Osteocyte (in vitro differentiated cells): ENCODE measurements at places on chromosomes 3 and 15. TPM values are rescaled to one million over a fixed set of nuclear protein-coding genes. Genes with fewer than 3 reads are reported as not detected.

DNA sequence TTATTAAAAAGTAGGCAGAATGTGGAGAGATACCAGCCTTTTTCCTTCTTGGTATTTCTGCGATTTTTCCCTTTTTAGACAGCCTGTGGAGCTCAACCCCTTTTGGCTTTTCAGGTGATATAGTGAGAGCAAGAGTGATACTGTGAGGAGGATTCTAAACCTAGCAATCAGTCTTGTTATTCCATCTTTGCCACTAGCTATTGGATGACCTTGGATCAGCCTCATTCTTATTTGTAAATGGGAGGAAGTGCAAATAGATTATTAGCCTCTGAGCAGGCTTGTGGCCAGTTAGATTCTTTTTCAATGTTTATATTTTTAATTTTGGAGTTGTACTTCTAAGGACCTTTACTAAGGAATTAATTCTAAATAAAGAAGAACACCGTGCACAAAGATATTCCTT, 34.0 kb downstream of the IQGAP1 start:
- peaks cover 7% of the 10 kb centered on the region for H3K36me3 ChIP-seq
- H3K4me1 ChIP-seq: peaks cover 69% of the 10 kb centered on the region
- peak overlapping the region; percentile 90 for H3K27ac ChIP-seq

DNA sequence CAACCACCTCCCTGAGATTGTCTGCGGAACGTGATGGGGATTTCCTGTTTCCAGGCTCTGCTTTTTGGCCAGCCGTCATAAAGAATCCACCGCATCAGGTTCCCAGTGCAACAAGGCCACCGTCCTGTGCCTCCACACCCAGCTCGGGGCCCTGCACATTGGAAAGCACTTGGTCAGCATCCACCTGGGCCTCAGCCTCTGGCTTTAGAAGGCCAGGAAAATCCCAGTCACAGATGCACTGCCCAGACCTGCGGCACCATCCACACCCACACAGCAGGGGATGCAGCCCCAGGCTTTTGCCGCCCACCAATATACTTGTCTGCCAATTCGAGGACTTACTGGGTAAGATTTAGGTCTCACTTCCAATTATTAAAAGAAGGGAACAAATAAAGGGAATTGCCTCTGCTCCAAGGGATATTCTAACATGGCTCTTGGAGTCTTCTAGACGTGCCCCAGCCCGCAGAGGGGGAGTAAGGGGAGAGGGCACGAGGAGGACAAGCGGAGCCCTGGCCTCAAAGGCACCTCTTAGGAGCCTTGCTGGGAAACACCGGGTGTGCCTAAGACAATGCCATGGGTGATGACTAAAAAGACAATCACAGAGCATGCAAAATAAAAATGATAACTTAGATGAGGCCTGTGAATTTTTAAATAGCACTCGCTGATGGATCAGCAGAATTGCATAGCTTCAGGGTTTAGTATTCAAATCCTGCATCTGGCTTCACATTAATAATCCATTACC, 169.2 kb downstream of the FOXP1 start:
- no peak for DNase-seq
- H3K27ac ChIP-seq: peak overlapping the region; percentile 52
- no peak overlapping the region for H3K4me3 ChIP-seq
- no peaks in the 10 kb centered on the region for H3K27me3 ChIP-seq

DNA sequence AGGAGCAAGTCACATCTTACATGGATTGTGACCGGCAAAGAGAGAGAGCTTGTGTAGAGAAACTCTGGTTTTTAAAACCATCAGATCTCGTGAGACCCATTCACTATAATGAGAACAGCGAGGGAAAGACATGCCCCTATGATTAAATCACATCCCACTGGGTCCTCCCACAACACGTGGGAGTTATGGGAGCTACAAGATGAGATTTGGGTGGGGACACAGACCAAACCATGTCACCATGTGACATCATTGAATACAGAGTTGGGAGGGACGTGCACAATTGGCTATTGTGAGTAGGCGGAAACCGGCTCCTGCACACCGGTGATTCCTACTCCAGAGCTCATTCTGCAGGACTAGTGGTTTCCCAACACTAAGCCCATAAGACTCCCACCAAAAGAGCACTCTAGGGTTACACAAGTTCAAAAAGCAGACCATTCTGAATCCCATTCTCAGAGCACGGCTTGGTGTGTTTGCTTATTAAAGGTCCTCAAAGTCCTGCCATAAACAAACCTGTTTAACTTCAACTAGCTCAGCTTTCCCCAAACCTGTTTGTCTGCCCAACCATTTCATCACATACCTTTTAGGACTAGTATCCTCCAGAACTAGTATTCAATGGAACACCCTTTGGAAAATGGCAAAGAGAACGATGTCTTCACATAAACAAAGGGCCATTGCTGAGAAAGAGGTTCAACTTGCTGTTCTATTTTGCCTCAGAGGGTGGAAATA, 167.6 kb downstream of the TLE3 start:
- H3K27ac ChIP-seq: no peak overlapping the region
- no peak overlapping the region for H3K4me3 ChIP-seq
- peaks cover 31% of the 10 kb centered on the region for H3K27me3 ChIP-seq
- H3K36me3 ChIP-seq: no peaks in the 10 kb centered on the region
- no peaks in the 10 kb centered on the region for H3K4me1 ChIP-seq

DNA sequence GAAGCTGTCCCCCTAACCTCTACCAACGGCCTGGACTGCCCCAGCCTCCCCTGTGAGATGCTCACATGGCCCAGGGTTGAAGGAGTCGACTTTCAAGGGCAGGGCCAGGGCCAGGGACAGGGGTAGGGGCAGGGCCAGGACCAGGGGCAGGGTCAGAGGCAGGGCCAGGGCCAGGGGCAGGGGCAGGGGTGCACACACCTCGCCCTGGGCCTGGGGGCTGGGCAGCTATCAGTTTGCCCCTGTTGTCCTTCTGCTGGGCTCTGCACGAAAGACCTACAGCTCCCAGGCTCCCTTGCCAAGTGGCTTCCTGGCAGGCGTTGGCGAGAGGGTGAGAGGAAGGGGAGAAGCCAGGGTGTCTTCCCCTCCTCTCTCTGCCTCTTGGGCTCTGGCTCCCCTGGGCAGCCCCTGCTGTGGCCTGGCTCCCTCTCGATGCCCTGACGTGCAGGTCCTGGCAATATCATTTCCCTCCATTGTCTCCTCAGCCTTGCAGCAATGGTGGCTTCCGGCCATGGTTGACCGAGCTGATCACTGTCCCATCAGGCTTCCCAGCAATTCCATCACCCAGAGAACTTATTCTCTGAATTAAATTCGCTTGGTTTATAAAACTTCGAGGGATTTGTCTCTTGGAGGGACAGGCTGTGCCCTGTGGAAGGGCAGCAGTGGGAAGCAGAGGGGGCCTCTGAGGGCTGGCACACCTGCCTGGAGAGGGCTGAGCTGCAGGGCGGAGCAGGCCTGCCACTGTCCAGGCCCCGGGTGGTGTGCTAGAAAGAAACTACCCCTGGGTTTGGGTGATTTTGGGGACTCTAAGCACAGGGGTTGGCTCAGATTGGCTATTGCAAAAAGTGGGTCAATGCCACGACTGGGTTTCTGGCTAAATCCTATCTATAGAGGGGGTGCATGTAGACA, 13.9 kb downstream of the PRR23E start:
- DNase-seq: peak; percentile 77
- H3K27me3 ChIP-seq: peaks cover 19% of the 10 kb centered on the region
- H3K27ac ChIP-seq: no peak overlapping the region
- H3K4me1 ChIP-seq: no peaks in the 10 kb centered on the region
- H3K36me3 ChIP-seq: no peaks in the 10 kb centered on the region

- peak within 1 kb of the TSS; percentile 77 for H3K27ac ChIP-seq
- no peaks in the 10 kb centered on the region for H3K27me3 ChIP-seq
- H3K4me3 ChIP-seq: peak within 1 kb of the TSS; percentile 92
- peak; percentile 94 for DNase-seq
Measured at GRCh38 chr15:78811124-78811824, at the start of gene ADAMTS7. Gene ADAMTS7 (minus strand): TSS chr15:78811464. CDS start chr15:78811220, 244 bp downstream.

DNA sequence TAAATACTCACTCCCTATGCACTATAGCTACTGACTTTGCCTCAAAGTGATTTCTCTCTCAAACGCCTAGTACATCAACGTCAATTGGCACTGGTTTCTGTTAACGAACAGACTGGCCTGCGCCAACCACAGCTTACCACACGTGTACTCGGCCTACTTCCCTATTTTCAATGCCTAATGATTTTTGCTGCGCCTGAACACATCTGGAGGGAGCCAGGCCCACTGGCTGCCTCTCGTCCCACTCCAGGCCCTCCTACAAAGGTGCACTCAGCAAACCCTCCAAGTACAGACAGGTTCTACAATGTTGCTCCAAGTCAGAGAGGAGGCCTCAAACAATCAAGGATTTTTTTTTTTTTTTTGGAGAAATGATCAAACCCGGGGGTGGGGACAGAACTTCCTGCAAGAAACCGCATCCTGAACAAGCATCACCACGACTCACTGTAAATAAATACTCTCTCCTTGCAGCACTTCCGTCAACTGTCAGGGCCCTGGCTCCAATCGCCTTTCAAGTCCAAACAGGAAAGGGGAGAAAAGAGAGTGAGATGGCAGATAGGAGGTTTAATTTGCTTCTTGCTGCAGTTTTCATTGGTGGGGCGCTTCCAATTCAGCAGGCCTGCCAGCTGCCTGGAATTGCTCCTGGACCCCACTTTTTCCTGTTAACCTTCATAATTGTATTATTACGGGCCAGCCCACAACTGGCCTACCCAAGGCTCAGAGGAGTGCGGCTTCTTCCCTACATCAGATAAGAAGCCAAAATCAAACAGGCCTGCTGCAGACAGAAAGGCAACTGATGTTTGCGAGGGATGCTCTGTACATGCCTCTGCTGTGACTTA, 139.3 kb downstream of the FOXP1 start:
- H3K36me3 ChIP-seq: peaks cover 7% of the 10 kb centered on the region
- peaks cover 58% of the 10 kb centered on the region for H3K4me1 ChIP-seq
- no peaks in the 10 kb centered on the region for H3K27me3 ChIP-seq
- no peak for DNase-seq

DNA sequence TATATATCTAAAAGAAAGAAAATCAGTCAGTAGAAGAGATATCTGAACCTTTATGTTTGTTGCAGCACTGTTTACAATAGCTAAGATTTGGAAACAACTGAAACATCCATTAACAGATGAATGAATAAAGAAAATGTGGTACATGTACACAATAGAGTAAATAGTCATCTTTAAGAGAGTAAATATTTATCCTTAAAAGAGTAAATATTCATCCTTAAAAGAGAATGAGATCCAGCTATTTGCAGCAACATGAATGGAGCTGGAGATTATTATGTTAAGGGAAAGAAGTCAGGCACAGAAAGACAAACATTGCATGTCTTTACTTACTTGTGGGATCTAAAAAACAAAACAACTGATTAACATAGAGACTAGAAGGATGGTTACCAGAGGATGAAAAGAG, 197.0 kb upstream of the CBLB start:
- peaks cover 5% of the 10 kb centered on the region for H3K36me3 ChIP-seq
- no peak for DNase-seq
- no peak overlapping the region for H3K27ac ChIP-seq
- H3K27me3 ChIP-seq: no peaks in the 10 kb centered on the region

DNA sequence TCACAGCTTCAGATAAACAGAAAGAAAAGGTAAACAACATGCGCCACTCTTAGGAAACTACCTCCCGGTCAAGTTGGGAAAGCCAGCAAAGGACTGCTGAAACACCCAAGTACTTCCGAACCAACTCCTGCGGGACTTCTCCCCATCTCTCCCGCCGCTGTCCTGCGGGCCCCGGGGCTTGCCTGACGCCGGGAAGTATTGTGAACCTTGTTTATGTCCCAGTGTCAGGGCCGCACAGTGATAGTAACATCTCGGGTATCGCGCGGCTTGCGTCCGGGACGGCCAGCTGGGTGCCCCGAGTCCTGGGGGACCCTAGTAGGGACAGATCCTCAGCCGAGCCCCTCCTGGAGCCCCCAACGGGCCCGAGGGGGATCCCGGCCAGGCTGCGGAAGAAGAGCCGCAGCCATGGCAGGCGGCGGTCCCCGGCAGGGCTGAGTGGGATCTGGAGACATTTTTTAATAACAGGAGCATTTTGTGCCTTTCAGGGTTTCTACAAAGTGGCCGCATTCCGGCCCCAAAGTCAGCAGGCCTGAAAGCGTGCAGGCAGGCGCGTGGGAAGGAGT, 756 bp downstream of the CLPX start:
- peak overlapping the region; percentile 98 for H3K27ac ChIP-seq
- peaks cover 4% of the 10 kb centered on the region for H3K36me3 ChIP-seq
- H3K27me3 ChIP-seq: no peaks in the 10 kb centered on the region
- H3K4me1 ChIP-seq: peaks cover 31% of the 10 kb centered on the region

- H3K4me3 ChIP-seq: no peak overlapping the region
- peaks cover 2% of the 10 kb centered on the region for H3K4me1 ChIP-seq
- H3K36me3 ChIP-seq: peaks cover 4% of the 10 kb centered on the region
Measured at GRCh38 chr15:85168642-85169173, 187.1 kb downstream of the PDE8A start.

CHDH gene
- total RNA-seq: 0.81 and 0.86 TPM in 2 replicates

GOLGA6L1 gene
- total RNA-seq: not detected in 2 replicates

GRCh38 chr3:49900491-49901153, 3.1 kb downstream of the MST1R start:
- no peak overlapping the region for H3K4me3 ChIP-seq
- no peak overlapping the region for H3K27ac ChIP-seq
- peaks cover 8% of the 10 kb centered on the region for H3K4me1 ChIP-seq
- H3K27me3 ChIP-seq: no peaks in the 10 kb centered on the region
- DNase-seq: no peak
- no peaks in the 10 kb centered on the region for H3K36me3 ChIP-seq

PRTG gene
- total RNA-seq: 2.1 and 2.2 TPM in 2 replicates

MASP1 gene
- total RNA-seq: not detected in 2 replicates

FBXW12 gene
- total RNA-seq: not detected in 2 replicates

GRCh38 chr15:85485956-85486567, 105.7 kb downstream of the AKAP13 start:
- DNase-seq: no peak
- peaks cover 58% of the 10 kb centered on the region for H3K4me1 ChIP-seq
- no peak overlapping the region for H3K4me3 ChIP-seq

ZNF860 gene
- total RNA-seq: 0.55 and 1.3 TPM in 2 replicates

GRCh38 chr3:159486580-159486979, 502.1 kb upstream of the IL12A start:
- no peak overlapping the region for H3K27ac ChIP-seq
- H3K4me3 ChIP-seq: no peak overlapping the region
- peaks cover 14% of the 10 kb centered on the region for H3K27me3 ChIP-seq
- H3K36me3 ChIP-seq: no peaks in the 10 kb centered on the region
